Muscle of arm (tissue), 14 donors: ENCODE measurements at places on chromosomes 6 and 20. TPM values are rescaled to one million over a fixed set of nuclear protein-coding genes. Genes with fewer than 3 reads are reported as not detected.

GRCh38 chr6:148866657-148867268 is 119.9 kb downstream of the UST start:
- DNase-seq, result no peak

GRCh38 chr6:90008908-90009501 is 114.7 kb downstream of the GJA10 start:
- no peak for DNase-seq

Gene SUMO4
- not detected for polyA plus RNA-seq

DNA sequence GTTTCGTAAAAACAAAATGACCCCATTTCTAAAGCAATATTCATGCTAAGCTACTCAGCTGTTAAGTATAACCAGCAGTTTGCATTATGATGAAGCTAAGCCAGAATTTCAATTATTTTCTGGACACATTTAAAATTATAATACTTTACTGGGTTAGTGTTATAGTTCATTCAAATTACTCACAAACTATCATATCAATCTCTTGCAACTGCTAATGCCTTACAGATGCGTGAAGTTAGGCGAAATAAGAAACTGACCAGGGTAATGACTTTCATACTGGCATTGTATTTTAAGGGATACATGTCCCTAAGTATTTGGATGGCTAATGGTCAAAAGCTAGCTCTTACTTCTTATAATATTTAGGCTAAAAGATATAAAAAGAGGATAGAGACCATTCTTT is 249.6 kb downstream of the TSHZ2 start:
- DNase-seq, result peak; percentile 40

DNA sequence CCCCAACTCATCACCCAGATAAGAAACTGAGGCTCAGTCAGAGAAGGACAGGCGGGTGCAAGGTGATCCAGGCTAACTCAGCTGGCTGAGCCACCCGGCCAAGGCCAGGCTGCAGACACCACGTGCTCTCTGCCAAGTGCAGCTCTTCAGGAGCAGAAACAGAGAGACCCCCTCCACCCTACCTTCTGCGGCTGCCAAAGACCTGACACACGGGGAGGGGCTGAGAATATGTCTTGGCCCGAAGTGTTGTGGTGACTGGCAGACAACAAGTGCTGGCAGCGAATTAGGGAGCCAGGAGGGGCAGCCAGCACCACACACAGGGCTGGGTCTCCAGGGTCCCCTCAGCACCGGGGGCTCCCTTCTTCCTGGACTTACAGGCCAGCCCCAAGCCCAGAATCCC is 22.5 kb downstream of the PREX1 start:
- DNase-seq, result no peak

Gene HTR1B
- polyA plus RNA-seq, result 0.43 TPM

Gene EGFL8
- polyA plus RNA-seq, result 30.0 TPM

DNA sequence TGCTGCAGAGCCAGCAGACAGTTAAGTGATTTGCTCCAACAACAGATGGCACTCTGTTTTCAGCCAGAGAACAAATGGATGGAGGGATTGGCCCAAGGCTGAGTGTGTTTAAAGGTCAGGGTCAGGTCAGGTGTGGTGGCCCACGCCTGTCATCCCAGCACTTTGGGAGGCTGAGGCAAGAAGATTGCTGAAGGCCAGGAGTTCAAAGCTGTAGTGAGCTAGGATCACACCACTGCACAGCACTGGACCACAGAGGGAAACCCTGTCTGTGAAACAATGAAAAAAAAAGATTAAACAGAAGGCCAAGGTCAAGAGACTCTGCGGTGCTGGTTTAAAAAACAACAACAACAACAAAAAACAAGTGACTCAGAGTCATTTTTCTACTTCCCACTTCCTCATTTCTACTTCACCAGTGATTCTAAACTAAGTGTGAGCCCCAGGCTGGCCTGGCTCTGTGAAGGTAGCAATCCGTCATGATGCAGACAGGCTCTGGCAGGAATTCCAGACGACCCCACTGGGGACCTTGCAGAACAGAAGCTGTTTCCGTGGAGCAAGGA is 42.5 kb upstream of the ARMC2 start:
- no peak for DNase-seq

- DNase-seq, result no peak
Measured at GRCh38 chr6:20365456-20365855, 36.2 kb upstream of the E2F3 start.

Gene TGM3
- 0.37 TPM for polyA plus RNA-seq

DNA sequence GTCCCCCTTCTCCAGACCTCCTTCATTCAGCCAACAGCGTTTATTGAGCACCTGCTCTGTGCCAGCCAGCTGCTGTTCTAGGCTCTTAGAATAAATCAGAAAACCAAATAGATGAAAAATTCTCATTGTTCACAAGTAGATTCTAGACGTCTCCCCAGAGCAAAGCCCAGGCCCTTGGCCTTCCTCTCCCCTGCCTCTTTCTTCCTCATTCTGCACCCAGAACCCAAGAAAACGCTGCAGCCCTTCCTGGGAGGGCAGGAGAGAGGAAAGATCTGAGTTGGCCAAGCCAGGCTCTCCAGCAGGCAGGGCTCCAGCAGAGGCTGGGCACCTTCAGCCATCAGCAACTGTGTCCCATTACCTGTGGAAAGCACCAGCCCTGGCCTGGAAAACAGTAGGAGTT is 12.0 kb upstream of the BPI start:
- no peak for DNase-seq

Gene TMEM200A
- 23.7 TPM for polyA plus RNA-seq

- no peak for DNase-seq
Measured at GRCh38 chr6:33759887-33760629, 13.4 kb upstream of the IP6K3 start.

Gene ZNFX1
- 6.9 TPM for polyA plus RNA-seq

DNA sequence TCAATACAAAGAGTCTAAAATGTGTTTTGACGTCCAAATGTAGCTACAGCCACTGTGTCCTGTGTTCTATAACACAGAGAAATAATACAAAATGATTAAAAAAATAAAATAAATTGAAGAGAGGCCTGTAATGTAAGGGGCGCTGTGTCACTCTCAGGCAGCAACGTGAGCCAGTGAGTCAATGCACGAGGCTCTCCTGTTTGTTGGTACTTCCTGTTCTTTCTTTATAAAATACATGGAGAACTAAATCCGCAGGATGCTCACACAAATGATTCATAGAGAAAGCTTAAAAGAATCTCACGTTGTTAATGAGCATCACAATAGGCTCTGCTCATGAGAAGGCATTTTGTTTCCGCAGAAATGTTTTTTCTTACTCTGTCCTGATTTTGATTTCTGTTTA is 635.0 kb upstream of the AGPAT4 start:
- DNase-seq, result no peak

DNA sequence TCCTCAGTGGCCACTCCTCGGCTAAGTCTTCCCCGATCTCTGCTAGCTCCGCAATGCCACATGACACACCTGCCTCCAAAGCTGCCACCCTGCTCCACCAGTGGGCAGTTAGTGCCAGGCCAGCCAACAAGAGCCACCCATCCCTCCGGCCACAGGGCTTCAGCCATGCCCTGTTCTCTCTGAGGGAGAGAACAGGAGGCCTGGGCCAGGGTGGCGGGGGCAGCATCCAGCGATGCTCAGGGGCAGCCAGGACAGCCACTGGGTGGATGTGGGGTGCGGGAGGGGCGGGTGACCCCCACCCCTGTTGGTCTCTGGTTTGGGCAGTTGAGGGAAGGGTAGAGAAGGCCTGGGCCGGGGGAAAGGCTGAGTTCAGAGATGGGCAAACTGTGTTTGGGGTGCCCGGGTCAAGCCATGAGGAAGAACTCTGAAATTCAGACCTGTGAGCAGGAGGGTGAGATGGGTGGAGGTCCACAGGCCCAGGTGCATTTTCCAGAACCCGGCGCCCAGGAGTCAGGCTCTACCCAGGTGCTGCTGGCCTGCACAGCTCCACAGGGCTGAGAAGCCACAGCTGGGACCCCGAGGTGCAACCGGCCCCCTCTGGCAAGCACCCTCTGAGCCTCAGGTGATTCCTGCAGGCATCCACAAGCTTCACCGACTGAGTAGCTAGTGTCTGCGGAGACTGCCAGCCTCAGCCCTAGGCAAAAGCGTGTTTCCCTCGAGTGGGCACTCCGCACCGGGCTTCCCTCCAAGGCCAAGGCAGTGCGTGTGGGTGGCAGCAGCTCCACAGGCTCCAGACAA is 91.1 kb downstream of the SULF2 start:
- no peak for DNase-seq

DNA sequence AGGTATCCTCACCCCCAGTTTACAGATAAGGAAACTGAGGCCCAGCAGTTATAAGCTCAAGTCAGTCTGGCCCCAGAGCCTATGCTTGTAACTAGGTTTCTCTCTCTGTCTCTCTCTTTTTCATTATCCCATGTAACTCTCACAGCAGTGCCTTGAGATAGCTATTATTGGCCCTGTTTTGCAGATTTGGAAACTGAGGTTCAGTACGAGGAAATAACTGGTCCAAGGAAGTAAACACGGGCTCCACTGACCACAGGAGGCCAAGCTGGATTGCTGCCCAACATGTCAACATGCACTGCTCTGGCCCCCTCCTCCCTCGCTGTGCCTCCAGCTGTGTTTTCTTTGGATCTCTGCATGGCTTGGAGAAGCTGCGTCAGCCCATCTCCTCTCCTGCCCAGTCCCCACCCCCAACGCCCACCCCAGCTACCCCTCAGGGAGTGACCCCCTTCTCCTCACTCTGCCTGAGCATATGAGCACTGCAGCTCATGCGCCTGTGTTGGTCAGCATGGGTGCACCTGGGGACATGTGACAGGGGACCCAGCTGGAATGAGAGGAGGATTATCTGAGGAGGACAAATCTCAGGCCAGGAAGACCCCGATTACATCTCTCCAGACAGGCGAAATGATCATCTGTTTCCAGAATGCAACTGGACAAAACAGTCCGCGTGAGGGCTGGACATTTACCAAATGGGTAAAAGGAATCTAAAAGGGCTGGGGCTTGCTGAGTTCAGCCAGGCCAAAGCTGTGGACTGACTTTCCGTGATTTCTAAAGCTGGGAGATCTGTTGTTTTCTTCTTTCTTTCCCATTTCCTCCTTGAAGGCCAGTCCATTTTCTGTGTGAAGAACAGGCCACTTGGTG is 7.8 kb upstream of the PLTP start:
- DNase-seq, result peak; percentile 79

- no peak for DNase-seq
Measured at GRCh38 chr6:16850681-16851026, 89.4 kb upstream of the ATXN1 start.

DNA sequence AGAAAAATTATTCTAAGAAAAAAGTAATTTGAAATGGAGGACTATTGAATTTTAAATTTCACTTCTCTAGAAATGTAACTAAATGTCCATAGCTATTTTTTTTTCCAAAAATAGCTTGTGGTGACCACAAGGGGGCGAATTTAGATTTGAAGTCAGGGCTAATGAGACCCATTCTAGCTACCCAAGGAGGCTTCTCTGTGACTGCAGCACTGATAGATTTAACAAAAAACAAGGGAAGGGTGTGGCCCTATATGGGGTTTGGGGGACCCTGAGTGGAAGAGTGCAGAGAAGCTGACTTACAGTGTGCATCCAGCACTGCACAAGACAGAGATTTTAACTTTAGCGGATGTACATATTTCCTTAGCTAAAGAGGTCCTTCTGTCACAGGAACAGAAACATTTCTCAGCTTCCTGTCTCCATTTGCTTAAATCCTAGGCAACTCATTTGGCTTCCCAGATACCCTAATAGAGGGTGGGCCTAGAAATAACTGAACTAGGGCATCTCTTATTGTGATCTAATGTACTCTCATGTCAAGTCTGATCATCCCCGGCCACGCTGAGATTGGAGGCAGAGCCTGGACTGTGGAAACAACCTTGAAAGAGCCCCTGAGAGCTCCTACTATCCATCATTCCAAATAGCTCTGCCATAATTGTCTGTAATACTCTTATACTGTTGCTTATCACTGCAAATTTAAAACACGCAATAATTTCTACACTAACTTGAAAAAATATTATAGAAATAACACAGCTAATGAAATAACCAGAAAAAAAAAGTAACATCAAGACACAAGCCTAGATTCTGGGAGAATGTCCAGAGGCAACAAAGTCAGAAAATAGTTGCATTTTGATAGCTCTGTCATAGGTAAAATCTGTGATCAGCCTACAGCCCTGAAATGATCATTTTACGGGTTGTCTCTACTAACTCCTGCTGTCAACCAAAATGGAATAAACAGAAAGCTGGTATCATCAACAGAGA is 93.6 kb downstream of the SNAP91 start:
- DNase-seq, result peak; percentile 10

DNA sequence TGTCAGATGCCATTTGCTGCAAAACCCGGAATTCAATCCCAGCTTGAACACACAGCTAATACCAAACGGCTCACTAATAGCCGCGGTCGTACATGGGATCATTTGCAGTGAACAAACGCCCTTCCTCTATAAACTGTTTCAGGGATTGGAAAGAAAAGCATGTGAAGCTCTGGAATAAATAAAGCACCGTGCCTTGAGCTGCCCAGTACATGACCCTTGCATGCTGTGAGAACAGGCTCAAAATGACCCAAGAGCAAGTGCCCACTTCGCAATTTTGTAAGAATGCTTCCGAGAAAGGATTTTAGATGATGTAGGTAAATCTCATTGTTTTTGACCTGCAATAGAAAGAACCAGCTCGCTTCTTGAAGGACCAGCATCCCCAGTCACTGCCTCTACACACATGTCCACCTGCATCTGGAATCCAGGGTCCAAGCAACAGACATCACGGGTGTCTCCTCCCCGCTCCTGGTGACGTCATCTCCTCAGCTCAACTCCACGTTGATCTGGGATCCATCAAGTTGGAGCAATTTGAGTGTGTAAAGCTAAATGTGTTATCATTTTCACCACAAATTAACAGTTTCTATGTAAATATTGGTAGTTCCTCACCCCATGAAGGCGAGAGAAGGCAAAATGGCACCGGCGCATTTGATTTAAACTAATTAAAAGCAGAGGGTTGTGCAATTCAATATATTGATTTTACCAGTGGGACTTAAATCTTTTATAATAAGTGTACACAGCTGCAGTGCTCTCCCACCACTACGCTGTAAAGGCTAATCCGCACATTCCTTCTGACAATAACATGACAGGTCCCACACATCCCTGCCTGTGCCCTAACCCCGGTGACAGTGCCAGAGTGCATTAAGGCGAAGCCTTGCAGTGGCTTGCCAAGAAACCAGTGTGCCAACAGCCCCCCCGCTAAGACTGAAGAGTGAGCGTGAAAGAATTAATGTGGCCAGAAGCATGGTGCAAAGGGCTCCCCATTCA is 6.2 kb downstream of the BMP7 start:
- DNase-seq, result peak; percentile 41

- DNase-seq, result no peak
Measured at GRCh38 chr6:7578516-7578915, 11.5 kb upstream of the SNRNP48 start.

Gene RSPH9
- not detected for polyA plus RNA-seq

GRCh38 chr20:63627751-63628245 is 897 bp upstream of the GMEB2 start:
- DNase-seq, result no peak

DNA sequence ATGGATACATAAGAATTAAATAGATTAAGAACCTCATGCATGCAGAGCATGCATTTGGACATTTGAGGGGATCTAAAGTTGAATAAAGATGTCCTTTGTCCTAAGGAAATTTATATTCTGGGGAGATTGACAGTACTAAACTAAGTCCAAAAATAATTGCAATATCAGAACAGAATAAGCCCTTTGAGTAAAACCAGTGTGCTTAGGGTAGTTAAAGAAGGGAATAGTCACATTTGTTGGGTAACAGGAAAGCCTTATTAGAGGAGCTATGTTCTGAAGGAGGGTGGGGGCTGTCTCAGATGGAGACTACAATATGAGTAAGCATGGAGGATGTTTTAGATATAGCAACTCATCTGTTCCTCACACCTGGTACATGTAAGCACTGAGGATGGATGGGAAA is 35.8 kb downstream of the CDC5L start:
- no peak for DNase-seq

GRCh38 chr6:127266892-127267645 is 405 bp downstream of the RNF146 start:
- DNase-seq, result peak; percentile 75

Gene FNDC1
- polyA plus RNA-seq, result 178 TPM
